ENCODE measurements at places on chromosomes 16 and 17.

DNA sequence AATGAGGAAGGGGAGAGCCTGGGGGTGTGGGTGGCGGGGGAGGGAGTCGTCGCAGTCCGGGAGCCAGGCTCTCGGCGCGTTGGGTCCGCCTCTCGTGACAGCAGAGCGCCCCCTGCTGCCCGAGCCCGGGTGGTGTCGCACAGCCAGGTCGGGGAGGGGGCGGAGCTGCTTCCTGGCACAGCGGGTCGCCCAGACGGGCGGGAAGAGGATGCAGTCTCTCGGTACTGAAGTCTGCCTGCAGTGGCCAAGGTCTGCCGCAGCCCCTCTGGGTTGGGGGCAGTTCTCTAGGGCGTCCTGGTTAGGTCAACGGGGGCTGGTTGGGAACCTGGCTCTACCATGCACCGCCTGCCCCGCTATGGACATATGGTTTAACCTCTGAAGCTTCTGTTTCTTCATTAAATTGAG, 38.2 kb upstream of the CCDC182 start:
- DNase-seq: peak; percentile 33

GRCh38 chr17:50125420-50125997, 4.5 kb downstream of the SAMD14 start:
- DNase-seq: no peak

- peak; percentile 73 for DNase-seq
Observed at GRCh38 chr16:84266451-84266850, 26.6 kb upstream of the KCNG4 start.

GRCh38 chr17:79045001-79045729, 21.2 kb downstream of the C1QTNF1 start:
- DNase-seq: no peak

GRCh38 chr16:85650135-85650843, 37.2 kb downstream of the GSE1 start:
- no peak for DNase-seq

GRCh38 chr16:88062341-88063210, 111.3 kb downstream of the BANP start:
- DNase-seq: no peak

DNA sequence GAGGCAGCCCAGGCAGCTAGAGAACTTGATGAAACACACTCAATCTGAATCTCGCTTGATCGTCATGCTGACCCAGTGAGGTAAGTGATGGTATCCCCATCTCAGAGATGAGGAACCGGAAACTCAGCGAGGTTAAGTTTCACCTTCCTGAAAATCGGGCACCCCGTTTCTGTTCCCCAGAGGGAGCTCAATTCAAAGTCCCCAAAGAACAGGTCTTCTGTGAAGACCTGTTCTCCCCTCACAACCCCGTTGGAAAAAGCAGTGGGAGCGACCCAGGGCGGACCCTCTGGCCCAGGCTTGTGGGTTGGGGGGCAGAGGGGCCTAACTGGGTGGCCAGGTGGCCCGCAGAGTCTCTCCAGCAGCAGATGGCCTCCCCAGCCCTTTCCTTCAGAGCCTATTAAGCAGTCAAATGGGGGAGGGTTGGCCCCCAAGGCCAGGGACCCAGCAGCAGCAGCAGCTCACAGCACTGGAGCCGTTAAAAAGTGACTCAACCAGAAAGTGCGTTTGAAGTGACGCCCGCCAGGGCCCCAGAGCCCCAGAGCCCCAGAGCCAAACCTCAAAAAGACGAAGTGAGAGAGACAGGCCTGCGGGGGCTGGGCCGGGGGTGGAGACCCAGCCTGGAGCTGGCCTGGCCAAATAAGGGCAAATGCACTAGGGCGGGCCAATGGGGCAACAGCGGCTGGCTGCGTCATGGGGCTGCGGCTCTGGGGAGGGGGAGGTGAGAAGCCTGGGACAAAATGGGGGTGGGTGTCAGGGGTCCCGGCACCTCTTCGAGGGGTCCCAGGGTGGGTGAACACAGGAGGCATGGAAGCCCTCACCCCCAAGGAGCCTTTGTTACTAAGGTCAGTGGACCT, 9.2 kb upstream of the TSPOAP1 start:
- peak; percentile 98 for DNase-seq

DNA sequence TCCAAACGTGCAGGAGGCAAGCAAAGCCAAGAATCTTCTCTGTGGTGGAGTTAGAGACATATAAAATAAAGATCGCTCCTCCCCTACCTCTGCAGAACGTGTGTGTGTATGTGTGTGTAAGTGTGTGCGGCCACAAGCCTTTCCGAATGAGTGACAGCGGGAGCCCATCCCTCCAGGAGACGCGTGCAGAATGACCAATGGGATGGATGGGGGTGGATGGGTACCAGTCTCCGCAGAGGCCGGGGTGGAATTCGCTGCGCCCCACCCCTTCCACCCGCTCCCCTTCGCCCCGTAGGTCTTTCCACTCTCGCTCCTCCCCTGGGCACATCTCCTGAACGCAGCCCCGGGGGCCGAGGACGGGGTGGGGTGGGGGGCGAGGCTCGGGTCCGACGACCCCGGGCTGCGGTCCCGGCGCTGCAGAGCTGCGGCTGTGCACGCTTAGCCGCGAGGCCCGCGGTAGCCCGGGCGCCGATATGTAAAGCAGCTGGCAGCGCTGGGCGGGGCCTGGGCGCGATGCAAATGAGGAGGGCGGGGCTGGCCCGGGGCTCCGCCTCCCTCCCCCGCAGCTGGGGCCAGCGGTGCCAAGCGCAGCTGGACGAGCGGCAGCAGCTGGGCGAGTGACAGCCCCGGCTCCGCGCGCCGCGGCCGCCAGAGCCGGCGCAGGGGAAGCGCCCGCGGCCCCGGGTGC, at the start of gene PRKCB:
PRKCB (plus strand) TSS at position 594 of the 688 bp plus-strand sequence.
- no peak for DNase-seq

DNA sequence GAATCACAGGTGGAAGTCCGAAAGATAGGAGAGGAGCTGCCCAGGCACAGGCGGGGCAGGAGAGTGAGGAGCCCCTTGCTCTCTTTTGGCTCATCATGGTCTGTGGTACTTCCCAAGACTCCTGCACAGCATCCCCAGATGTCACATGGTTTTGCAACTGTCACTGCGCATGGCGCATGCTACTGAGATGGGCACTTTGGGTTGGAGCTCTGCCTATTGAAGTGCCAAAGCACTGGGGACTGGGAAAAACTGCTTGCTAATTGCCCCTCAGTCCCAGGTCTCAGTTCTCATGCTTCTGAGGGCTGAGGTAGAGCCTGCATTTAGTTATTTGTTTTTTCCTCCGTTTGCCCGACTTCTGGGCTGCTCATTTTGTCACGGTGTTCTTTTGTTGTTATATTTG, 156.8 kb upstream of the CDH13 start:
- DNase-seq: no peak

GRCh38 chr17:81539961-81540675, 11.9 kb downstream of the FSCN2 start:
- DNase-seq: no peak

DNA sequence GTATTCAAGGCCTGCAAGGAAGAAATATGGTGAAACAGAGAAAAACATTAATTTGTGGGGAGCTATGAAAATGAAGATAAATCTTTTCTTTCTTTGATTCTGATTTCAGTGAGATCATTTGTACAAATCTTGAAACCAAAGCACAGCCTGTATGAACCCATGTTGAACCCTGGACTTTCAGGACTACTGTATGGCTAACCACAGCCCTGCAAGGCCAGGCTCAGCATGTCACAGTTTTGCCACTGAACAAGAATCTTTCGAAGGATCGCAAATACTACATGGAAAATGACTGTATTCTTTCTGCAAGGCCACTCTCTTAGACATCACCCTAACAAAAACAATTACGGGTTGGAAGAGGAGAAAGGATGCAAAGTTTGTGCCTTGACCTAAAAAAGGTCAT, 161.7 kb upstream of the MAF start:
- no peak for DNase-seq

GRCh38 chr17:50051606-50052005, 4.3 kb upstream of the ITGA3 start:
- no peak for DNase-seq

GRCh38 chr17:68591583-68591982, 9.6 kb downstream of the FAM20A start:
- peak; percentile 22 for DNase-seq

GRCh38 chr17:289409-289808, 63.2 kb downstream of the RPH3AL start:
- DNase-seq: no peak

DNA sequence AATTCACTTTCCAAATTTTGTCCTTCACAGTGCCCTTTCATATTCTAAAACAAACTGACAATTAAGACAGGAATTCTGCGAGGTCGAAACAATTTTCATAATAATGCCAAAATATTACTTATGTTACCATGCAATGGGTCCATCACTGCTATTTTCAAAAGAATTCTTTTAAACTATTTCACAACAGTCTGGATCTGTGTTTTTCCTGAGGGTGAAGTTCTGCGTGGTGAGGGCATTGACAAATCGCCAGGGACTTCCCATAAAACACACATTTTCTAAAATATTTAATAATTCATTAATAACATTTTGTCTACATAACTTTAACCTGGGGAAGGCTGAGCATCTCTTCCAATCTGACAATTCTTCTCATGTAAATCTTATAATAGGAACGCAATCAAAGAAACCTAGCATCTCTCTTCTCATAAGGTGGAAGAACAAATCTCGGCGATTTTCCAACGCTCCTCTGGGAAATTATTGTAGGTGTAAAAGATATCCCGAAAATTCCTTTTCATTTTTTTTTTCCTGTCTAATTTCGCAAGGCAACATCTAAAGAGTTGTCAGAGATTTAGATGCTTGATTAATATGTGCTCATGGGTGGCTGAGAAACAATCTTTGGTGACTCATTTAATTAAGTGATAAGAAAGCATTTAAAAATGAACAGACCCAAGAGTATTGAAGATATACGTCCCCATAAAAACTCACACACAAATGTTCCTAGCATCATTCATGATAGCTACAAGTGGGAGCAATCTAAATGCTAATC, 41.5 kb downstream of the CALB2 start:
- no peak for DNase-seq

DNA sequence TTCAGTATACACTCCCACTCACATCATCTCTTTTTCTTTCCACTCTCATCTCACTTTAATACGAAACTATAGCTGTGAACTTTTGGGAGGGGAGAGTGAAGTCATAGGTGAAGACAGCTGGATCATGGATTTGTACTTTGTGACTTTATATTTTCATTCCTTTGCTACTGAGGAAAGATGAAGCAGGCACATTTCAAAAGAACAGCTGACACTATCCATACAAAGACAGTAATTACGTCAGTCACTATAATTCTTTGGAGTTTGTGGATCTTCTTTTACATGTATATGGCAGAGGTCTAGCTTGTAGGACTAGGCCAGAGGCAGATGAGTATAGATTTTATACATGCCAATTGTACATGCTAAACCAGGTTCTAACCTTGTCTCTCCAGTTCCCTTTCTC, 346.3 kb downstream of the BCAS3 start:
- no peak for DNase-seq

DNA sequence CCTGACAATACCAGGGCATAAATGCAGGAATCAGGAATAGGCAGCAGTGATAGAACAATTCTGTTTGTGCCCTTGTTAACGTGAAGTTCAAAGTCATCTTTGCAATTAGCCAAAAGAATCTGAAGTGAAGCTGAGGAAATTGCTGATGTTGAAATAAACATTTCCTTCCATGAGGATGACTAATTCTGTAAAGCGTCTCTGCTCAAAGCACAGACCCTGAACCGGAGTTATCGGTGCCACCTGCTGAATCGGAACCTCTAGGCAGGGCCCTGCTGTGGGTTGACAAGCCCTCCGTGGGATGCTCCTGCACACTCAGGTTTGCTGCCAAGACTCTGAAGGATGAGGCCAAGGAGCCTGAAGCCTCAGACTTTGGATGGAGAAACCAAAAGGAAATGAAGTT, 37.0 kb upstream of the CDH1 start:
- DNase-seq: peak; percentile 54

DNA sequence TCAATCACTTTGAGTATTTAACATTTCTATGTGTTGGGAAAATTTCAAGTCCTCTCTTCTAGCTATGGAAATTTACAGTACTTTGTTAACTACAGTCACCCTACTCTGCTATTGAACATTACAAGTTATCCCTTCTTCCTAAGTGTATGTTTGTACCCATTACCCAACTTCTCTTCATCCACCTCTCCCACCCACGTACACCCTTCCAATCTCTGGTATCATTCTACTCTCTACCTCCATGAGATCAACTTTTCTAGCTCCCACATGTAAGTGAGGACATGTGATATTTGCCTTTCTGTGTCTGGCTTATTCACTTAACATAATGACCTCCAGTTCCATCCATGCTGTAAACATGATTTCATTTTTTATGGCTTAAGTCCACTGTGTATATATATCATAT, 3.2 kb upstream of the ZNF688 start:
- no peak for DNase-seq

GRCh38 chr17:3658784-3659449, 9.5 kb downstream of the TAX1BP3 start:
- no peak for DNase-seq

GRCh38 chr16:11556945-11557720, 29.6 kb downstream of the LITAF start:
- peak; percentile 31 for DNase-seq

DNA sequence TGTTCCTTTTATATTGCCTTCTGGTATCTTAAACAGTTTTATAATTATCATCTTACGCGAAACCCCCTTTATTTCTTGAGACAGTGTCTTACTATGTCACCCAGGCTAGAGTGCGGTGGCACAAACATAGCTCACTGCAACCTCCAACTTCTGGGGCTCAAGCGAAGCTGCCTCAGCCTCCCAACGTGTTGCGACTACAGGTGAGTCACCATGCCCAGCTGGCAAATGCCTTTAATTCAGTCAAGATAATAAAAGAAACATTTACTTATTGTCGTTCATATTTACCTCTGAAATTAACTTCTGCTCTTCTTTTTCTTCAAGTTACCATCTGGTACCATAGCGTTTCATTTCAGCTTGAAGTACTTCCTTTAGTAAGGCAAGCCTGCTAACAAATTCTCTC, 43.9 kb downstream of the FBXL20 start:
- DNase-seq: no peak

GRCh38 chr17:66717641-66718058, 117.3 kb upstream of the CACNG5 start:
- no peak for DNase-seq

DNA sequence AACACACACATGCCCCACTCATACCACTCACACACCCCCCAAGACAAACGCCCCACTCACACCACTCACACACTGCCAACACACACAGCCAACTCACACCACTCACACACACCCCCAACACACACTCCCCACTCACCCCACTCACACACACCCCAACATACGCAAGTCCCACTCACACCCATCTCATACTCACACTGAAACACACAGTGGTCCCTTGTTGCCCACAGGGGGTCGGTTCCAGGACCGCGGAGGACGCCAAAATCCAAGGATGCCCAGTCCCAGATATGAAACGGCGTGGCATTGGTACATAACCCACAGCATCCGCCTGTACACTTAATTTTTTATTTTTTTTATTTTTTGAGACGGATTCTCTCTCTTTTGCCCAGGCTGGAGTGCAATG, 20.9 kb downstream of the RNF213 start:
- DNase-seq: no peak

DNA sequence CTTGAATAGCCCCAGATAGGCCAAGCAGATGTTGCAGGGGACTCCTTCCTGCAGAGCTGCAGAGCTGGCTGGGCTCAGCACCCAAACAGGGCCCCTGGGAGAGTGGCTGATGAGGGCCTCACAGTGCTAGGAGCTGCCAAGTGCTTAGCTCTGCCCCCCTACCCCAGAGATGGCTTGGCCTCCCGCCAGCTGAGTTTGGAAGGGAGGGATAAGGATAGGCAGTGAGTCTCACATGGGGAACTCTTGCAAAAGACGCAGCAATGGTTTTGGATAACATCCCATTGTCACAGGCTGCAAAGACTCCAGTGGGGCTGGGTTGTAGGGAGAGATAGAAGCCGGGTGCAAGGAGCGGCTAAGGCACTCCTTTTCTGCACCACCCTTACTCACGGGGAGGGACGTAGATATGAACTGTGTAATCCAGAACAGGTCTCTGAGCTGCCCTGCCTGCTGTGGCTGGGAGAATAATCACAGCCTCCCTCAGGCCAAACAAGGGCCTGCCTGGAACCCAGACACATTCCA, 52.9 kb upstream of the MAF start:
- no peak for DNase-seq
